ENCODE measurements at places on chromosomes 5 and 9. TPM values are rescaled to one million over a fixed set of nuclear protein-coding genes. Genes with fewer than 3 reads are reported as not detected.

DNA sequence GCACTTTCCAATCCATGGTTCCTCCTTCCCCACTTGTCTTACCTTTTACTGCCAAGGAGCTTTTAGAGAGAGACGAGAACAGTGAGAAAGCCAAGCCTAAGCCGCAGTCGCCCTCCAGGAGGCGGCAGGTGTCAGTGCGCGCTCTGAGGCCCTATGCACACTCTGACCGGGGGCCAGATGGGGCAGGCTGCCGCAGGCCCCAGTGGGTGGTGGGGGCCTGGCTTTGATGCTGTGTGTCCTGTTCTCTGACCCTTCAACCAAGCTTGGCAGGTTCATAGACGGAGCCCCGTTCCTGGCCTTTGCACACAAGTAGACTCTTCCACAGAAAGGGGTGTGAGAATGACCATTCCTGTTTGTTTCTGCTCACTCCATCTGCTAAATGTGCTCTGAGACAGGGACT lies 77.3 kb downstream of the WNK2 start:
- DNase-seq, result no peak

- DNase-seq, result no peak
Measured at GRCh38 chr9:128893354-128893753, 11.4 kb downstream of the LRRC8A start.

DNA sequence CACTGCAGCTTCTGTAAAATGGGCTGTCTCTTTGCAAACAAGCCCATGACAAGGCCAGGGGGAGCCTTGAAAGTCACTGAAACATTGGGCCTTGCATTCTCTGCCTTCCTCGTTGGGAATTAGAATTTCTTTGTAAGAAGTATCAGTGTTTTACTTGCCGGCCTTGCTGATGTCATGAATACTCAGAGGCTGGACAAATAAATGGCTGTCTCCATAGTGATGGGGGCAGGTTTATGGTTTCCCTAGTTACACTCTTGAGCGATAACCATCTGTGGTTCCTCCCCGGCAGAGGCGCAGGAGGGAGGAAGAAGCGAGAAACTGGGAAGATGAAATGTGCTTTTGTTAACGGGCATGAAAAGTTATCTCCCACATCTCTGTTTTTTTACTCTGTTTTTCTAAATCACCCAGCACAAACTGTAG lies 272.7 kb upstream of the PANK3 start:
- DNase-seq, result no peak

- no peak for DNase-seq
Measured at GRCh38 chr9:90343991-90344390, 298.6 kb downstream of the DIRAS2 start.

GRCh38 chr5:159878988-159879471 lies 37.3 kb upstream of the ADRA1B start:
- DNase-seq, result no peak

DNA sequence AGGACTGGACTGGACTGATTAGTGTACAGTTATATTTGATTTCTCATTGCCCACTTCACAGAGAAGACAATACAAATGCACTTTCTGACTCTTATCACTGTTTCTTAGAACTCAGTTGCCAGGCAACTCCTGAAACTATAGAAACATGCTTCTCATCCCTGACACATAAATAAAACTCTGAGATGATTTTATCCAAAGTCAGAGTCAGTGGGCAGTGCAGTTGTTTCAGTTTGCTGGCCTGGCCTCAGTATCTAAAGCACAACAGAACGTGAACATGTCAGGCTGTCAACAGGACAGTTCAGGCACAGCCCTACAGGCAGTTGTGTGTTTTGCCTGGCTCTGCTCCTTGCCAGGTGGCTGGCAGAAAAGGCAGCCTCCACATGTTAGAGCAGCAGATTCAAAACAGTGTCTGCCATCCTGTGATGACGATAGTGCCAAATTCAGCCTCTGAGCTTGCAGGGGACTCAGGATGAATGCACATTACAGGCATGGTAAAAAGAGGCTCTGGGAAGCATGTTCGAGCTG lies 65.1 kb upstream of the CCDC152 start:
- no peak for DNase-seq

DMRT3 gene
- not detected for total RNA-seq

TMEM252 gene
- not detected for total RNA-seq

DNA sequence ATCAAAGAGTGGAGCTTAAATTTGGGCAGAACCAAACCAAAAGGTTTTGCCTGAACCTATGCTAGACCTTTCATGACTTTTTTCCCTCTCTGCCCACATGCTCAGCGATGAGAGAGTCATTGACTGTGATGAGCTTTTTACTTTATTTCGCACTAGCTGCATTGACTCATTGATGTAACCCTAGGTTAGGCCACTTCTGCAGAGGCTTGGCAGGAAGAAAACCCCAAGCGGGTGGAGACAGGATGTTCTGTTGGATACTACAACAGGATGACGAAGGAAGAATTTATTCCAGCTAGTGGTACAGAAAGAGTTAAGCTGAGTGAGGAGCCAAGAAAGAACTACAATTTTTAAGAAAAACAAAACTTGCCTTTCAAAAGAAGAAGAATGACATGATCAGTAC lies 18.4 kb downstream of the AGXT2 start:
- no peak for DNase-seq

SOX30 gene
- total RNA-seq, result not detected

GRCh38 chr5:106254784-106255183 lies 1416.0 kb downstream of the EFNA5 start:
- DNase-seq, result no peak

IRX2 gene
- total RNA-seq, result not detected

DNA sequence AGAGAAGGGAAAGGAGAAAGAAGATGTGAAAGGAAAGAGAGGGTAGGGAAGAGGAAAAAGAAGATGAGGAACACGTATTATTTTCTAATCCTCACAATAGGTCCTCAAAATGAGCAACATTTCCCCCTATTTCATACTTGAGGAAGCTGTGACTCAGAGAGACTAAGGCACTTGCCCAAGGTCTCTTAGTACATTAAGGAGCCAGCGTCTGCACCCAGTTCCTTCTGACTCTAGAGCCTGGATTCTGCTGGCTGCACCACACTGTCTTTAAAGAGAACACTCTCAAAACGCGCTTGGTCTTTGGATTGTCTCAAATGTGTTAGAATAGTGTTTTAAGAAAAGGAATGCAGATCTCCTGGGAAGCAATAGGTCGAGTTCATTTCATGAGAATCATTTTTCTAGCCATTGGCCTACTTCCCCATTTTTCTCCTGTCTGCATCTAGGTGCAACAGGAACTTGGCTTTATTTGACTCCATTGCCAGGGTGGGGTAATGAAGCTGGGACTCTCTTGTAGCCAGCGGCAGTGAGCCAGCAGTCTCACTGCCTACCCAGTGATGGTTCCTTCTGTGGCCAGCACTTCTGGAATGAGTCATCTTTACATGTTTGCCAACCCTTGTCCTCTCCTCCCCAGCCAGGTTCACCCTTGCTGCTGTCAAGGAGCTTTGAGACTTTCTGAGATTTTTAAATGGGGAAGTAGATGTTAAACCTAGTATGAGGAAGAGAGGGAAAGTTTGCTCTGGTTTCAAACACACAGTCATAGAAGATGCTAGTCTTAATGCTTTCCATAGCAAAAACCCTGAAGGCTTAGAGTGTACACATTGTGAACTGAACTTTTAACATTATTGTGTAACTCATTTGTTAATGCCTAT lies 82.7 kb downstream of the DOCK8 start:
- DNase-seq, result no peak

- no peak for DNase-seq
Measured at GRCh38 chr5:139901986-139902385, 106.4 kb downstream of the PSD2 start.

GRCh38 chr5:14452685-14453454 lies 128.7 kb upstream of the OTULINL start:
- DNase-seq, result no peak

PLAC8L1 gene
- total RNA-seq, result 0.63 TPM
